Camera-type eye (tissue), 1 donor: ENCODE measurements at places on chromosomes 12 and 14. TPM values are rescaled to one million over a fixed set of nuclear protein-coding genes. Genes with fewer than 3 reads are reported as not detected.

The DAO gene
- not detected for total RNA-seq

The CSRP2 gene
- 114 TPM for total RNA-seq

The PALS1 gene
- 49.1 TPM for total RNA-seq

The STAC3 gene
- total RNA-seq = 55.6 TPM

The THAP2 gene
- total RNA-seq = 13.4 TPM

The RASSF8 gene
- 113 TPM for total RNA-seq

The CDC42BPB gene
- 111 TPM for total RNA-seq

The OR6C75 gene
- total RNA-seq = not detected

The BDKRB2 gene
- 7.4 TPM for total RNA-seq

The ARHGAP9 gene
- 4.0 TPM for total RNA-seq

The P3H3 gene
- 97.3 TPM for total RNA-seq

The CTSG gene
- total RNA-seq = 3.1 TPM

The LMNTD1 gene
- not detected for total RNA-seq

The TAS2R31 gene
- total RNA-seq = 30.5 TPM

The MEG3 gene
- 371 TPM for total RNA-seq

The KERA gene
- total RNA-seq = 52.3 TPM
